ENCODE measurements at places on chromosomes 13 and 19. TPM values are rescaled to one million over a fixed set of nuclear protein-coding genes. Genes with fewer than 3 reads are reported as not detected.

DNA sequence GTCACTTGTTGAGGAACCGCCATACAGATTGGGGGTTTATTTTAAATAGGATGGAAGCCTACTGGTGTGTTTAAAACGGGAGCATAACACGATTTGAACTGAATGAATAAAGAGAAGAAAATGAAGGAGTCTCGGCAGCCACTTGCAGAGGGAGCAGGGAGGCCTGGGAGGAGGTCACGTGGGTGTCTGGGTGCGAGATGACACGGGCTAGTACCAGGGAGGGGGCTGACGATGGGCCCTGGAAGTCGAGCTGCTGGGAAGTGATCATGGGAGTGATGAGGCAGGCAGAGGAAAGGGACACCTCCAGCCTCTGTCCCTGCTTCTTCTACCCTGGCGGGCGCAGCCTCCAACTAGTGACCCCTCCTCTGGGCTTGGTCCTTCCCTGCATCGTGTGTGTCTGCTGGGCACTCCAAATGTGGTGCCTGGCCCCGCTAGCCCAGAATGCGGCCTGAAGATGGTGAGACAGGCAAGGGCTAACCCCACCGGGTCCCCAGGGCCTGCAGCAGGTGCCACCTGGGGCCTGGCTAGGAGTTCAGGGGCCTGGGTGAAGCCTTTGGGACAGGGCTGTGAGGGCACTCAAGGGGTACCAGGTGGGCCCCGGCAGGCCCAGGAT lies 35.5 kb downstream of the CRTC1 start:
- no peak for DNase-seq

DNA sequence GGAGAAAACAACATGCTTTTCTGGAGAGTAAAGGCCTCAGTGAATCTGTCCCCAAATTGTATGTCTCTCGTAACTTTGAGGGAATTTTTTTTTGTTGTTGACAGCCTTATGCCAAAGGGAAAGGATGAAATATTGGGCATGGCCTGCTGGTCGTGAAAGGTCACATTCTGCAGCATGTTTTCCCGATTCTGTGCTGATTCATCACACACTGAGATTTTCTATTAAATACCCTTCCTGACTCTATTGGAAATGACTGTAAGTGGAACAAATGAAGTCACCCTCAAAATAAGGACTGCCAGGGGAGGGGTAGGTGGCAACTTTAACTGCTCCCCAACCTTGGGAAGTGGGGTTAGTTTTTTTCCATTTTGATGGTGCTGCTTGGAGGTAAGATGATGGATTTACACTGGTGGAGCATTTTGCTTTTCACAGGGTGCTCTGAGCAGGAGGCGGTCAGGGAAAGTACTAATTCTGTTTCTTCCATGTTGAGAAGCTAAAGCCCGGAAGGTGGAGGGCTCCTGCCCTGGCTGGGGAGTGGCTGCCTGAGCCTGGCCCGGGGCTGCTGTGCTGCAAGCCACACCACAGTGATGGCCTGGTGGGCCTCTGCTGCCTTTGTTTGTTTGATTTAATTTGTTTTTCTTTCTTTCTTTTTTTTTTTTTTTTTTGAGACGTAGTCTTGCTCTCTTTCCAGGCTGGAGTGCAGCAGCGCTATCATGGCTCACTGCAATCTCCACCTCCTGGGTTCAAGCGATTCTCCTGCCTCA lies 116.8 kb upstream of the SPATA13 start:
- no peak for DNase-seq

DNA sequence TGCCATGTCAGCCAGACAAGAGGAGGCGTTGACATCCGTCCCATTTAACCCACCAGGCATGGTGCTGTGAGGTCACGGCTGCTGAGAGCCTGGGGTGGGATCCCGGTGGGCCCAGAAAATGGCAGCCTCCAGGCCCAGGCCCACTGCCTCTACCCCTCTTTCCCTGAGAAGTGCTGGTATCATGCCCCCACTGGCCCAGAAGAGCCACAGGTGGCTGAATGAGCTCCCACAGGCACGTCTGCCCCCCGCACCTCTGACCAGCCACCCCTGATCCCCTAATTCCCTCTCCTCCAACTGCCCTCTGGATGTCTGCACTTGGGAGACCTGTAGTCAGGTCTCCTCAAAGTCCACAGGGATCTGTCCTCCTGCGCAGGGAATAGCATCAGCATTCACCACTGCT lies 37.3 kb upstream of the KCTD15 start:
- DNase-seq, result no peak

DNA sequence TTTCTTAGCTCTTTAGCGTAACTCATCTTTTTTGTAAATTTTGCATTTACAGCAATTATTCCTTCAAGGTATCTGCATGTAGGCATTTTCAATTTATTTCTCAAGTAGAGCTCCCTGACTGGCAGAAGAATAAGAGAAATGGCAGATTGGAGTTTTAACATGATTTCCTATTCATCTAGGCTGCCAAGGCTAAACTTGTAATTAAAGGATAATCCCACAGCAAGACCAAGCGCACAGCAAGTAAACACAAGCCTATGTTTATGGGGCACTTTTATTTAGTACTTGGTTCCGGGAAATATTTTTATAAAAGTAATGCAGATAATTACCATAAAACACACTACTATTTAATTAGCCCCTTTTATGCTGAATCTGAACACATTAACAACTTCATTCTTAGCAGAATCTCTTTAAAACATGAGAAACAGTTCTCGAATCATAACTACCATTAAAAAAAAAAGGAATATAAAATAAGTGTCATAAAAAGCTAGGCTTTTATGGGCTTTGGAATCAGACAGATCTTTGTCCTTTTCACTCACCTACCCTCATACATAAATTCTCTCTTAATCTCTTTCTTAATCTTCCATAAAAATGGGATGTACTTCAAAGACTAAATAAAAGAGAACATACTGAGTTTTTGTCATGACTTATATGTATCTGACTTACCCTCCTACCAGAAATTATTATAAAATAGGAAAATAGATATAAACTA lies 961.6 kb upstream of the MIR17HG start:
- no peak for DNase-seq

- DNase-seq, result peak; percentile 29
Observed at GRCh38 chr19:29247872-29248271, 34.9 kb upstream of the UQCRFS1 start.

DNA sequence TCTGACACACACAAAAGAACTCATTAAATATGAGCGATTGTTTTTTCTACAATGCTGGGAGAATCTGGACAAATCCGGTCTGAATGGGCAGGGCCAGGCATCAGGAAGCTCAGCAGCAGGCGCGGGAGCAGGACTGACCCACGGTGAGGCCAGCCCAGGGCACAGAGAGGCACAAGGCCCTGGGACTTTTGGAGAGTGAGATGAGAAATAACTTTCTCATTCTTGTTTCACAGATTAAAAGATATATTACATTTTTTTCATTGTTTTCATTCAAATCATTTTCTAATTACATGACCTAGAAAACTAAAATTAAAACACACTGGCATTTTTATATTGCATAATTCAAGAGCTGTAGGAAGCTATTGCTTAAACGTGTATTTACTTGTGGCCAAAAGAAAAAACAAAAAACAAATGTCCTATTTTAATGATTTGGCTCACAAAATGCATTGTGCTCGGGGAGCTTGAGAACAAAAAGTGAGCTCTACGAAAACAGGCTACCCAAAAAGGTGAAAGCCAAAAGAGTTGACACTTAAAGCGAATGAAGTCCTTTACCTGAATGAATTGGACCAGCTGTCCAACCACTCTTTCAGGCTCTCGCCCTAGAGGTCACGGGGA lies 133.1 kb downstream of the TNFRSF19 start:
- DNase-seq, result no peak

- no peak for DNase-seq
Observed at GRCh38 chr13:73278186-73278585, 219.4 kb downstream of the KLF5 start.

GRCh38 chr19:17289489-17289888 lies 7.8 kb downstream of the ANKLE1 start:
- DNase-seq, result no peak

GRCh38 chr13:79183231-79183630 lies 222.8 kb downstream of the RBM26 start:
- no peak for DNase-seq

- DNase-seq, result no peak
Observed at GRCh38 chr19:8655340-8655709, 24.9 kb downstream of the NFILZ start.

DNA sequence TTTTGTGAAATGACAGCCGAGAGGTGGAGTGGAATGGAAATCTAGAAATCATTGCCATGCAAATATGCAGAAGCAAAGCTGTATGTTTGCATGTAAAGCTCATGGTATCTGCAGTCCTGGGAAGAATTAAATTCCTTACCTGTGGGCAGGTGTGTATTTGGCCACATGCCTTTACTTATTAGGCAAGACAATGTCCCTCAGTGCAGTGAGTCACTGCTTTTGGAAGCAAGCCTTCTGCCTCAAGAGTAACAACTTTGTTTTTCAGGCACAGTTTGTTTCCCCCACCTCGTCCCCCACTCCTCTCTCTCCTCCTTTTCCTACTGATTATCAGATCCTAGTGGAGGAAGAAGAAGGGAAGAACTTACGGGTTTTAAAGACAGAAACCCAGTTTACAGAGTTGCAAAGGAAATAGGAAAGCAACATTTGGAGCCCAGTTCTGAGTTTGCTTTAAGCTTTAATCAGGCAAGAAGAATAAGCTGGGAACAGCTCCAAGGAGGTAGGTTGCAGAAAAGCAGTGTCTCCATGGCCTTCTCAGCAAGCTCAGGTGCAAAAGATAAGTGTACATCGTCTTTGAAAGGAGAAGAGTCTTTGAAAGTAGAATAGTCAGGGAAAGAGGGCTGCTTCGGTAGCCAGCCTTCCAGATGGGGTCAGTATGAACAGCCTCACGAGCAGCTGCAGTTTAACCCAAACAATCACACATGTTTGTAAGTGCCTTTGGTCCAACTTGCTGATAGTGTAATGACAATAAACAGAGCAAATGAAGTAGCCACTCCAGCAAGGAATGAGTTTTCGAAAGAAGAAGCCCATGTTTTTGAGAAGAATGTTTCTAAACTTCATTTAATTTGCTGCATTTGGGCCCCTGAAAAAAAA lies 190.1 kb downstream of the KLF5 start:
- DNase-seq, result no peak

DNA sequence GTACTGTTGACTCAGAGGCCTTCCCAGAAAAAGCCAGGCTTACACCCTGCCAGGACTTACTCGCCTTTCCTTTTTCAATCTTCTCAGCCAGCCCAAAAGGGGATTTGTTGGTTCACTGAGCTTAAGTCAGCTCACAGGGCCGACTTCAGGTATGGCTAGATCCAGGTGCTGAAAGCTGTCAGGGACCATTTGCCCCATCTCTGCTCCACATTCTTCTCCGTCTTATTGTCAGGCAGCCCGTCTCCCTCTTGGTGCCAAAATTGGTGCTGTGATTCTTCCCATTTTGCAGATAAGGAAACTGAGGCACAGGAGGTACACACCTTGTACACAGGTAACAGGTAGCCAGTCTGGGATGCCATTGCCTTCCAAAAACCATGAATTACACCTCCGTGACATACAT lies 2.4 kb downstream of the C19orf38 start:
- no peak for DNase-seq

GRCh38 chr13:39385621-39386231 lies 217.3 kb downstream of the LHFPL6 start:
- no peak for DNase-seq

- peak; percentile 52 for DNase-seq
Observed at GRCh38 chr19:33063356-33063752, 1.3 kb downstream of the RHPN2 start.

GRCh38 chr19:41407271-41407670 lies 9.7 kb downstream of the BCKDHA start:
- no peak for DNase-seq

DNA sequence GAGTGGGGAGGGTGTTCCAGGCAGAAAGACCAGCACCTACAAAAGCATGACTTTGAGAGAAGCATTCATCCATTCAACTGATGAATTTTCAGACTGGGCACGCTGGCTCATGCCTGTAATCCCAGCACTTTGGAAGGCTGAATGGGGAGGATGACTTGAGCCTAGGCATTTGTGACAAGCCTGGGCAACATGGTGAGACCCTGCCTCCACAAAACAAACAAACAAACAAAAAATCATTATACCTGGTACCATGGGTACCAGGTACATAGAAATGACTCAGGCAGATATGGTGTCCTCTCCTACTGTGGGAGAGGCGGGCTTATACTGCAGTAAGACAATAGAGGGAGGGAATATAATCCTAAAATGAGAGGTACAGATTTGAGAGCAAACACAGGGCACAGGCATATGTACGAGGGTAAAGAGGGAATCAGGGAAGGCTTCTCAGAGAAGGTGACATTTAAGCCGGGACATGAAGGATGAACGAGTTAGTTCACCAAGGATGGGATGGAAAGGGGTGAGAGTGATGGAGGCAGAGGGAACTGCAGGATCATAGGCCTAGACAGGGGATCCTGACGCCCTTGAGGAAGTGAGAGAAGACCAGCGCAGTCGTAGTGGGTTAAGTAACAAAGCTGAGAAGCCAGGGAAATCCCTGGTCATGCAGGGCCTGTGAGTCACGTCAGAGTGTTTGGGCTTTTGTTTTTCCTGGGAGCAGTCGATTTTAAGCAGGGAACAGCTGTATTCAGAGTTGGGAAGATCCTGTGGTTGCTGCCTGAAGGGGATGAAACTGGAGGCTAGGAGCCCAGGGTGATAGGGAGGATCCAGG lies 2.9 kb downstream of the CYP2S1 start:
- no peak for DNase-seq

GRCh38 chr13:65917731-65918130 lies 1312.4 kb downstream of the PCDH9 start:
- no peak for DNase-seq

- DNase-seq, result no peak
Observed at GRCh38 chr13:57326532-57326931, 159.5 kb downstream of the PRR20E start.

GRCh38 chr19:33132425-33132824 lies 511 bp downstream of the WDR88 start:
- no peak for DNase-seq

The IL17D gene
- total RNA-seq, result 0.45 TPM

The FFAR1 gene
- total RNA-seq, result not detected

The CCDC169 gene
- total RNA-seq, result 0.08 TPM

The FLT3LG gene
- 2.1 TPM for total RNA-seq

The KBTBD7 gene
- 6.3 TPM for total RNA-seq

The UPK1A gene
- not detected for total RNA-seq

The DLL3 gene
- total RNA-seq, result not detected

The GSX1 gene
- total RNA-seq, result not detected

The ATP4B gene
- not detected for total RNA-seq

The ZNF222 gene
- 0.96 TPM for total RNA-seq

The IGFL1 gene
- not detected for total RNA-seq

The PSG3 gene
- not detected for total RNA-seq

The KLK4 gene
- not detected for total RNA-seq

The CACNG7 gene
- total RNA-seq, result not detected

The CYP4F2 gene
- 228 TPM for total RNA-seq

The CCDC70 gene
- not detected for total RNA-seq

The CPAMD8 gene
- total RNA-seq, result 1.3 TPM

The OLFM2 gene
- total RNA-seq, result 29.0 TPM

The CNMD gene
- total RNA-seq, result not detected

The LRRC63 gene
- total RNA-seq, result 0.20 TPM

The GRK1 gene
- total RNA-seq, result not detected

The EML2 gene
- total RNA-seq, result 17.9 TPM

The CEACAM7 gene
- not detected for total RNA-seq

The SIGLECL1 gene
- total RNA-seq, result not detected
